ENCODE measurements at places on chromosomes 4 and X. TPM values are rescaled to one million over a fixed set of nuclear protein-coding genes. Genes with fewer than 3 reads are reported as not detected.

The SHROOM4 gene
- total RNA-seq: 0.92 TPM

The TCP11X2 gene
- total RNA-seq: not detected

The PRRG3 gene
- 0.11 TPM for total RNA-seq

The RTL9 gene
- not detected for total RNA-seq

The RAB39B gene
- total RNA-seq: 0.48 TPM

The RPA4 gene
- not detected for total RNA-seq
